ENCODE measurements at places on chromosomes 7 and 10.

GRCh38 chr10:14772399-14772798 is 2.3 kb downstream of the FAM107B start:
- DNase-seq, result no peak

DNA sequence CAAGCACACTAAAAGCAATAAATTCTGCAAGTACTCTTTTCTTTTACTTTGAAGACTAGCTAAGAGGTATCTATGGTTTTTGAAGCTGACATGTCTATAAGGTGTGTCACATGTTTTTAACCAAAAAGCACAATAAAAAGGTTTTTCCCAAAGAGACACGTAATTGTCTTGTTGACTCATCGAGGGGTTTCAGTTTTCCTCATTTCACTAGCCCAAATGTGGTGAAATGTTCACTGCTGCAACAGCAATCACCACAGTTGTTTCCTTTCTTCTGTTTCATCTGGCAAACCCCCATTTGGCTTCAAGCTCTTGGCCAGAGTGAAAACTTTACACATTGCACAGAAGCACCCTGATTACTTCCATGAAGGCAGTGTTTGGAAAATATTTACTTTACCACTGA is 3.8 kb upstream of the HOXA4 start:
- peak; percentile 91 for DNase-seq

DNA sequence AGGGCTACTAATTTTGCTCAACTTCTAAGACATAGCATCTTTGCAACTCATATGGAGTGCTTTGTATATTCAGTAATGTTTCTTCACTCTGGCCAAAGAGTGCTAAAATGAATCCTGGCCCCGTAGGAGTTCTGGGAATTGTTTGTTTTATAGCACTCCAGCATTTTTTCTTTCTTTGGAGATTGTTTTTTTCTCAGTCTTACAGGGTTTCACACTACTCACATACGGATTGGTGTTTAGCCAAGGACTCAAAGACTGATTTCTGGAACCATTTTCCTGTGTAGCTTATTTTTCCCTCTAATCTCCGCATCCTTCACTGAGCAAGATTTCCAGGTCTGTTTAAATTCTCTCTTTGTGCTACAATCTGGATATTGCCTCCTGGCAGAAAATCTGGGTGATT is 6.4 kb downstream of the TAS2R41 start:
- DNase-seq, result no peak

- no peak for DNase-seq
Measured at GRCh38 chr7:7228472-7228871, 46.1 kb downstream of the C1GALT1 start.

DNA sequence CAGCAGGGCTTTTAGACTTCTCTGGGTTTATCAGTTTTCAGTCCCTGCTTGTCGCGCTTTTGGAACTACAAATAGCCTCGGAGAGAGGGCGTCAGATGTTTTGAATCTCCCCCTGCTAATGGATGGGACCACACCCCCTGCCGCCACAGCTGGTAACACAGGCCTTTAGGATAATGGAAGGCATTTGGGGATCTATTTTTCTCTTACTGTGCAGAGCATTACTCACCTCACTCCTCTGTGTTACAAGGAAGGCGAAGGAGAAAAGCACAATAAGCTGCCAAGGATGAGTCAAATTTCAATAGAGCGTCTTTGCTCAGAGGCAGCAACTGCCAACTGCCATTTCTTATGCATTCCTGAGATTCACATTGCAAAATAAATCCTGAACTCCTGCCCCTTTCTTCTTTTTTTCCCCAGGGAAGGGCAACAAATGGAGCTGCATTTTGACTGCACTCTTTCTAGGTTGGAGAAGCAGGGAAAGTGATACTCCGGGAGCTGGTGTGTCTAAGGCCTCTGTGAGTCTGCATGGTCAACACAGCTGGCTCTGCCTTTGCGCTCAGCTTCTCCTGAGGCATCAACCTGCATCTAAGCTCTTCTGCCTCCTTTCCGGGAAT is 31.5 kb upstream of the SMNDC1 start:
- DNase-seq, result no peak

- DNase-seq, result peak; percentile 81
Measured at GRCh38 chr10:128069351-128070051, 56.7 kb downstream of the MKI67 start.

- DNase-seq, result no peak
Measured at GRCh38 chr7:18936265-18936664, 181.2 kb downstream of the TWIST1 start.

DNA sequence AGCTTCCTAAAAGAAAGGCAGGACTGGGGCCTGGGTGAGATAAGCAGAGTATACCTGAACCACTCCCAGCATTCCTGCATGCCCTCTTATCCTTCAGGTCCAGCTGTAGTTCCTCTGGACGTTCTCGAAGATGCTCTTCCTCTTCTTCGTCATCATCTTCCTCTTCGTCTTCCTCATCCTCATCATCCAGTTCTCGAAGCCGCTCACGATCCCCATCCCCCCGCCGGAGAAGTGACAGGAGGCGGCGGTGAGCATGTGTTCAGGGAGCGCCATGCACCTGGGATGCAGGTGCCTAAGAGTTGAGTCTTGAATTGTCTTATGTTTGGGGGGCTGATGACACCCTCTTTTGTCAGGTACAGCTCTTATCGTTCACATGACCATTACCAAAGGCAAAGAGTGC is 3.9 kb upstream of the NOLC1 start:
- DNase-seq, result no peak

DNA sequence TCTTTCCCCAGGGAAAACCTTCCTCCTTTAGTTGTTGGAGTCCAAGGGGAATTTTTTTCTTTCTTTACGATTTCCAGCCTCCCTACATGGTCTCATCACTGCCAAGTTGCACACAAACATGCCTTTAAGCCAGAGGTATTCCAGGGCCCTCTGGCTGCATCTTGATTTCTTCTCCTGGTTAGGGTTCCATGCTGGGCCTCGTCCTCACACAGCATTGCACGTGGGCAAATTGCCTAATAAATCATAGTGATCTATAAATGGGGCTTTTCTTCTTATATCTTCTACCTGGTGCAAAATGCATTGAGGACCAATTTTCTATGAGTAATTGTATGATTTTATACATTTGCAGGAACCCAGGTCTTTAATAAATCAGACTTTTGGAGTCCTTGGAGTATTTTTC is 284.2 kb downstream of the C7orf25 start:
- no peak for DNase-seq

- DNase-seq, result peak; percentile 48
Measured at GRCh38 chr10:61465901-61466632, 12.9 kb upstream of the TMEM26 start.

- no peak for DNase-seq
Measured at GRCh38 chr7:135349746-135350145, 116.1 kb downstream of the STRA8 start.

GRCh38 chr10:7193369-7193768 is 217.5 kb downstream of the SFMBT2 start:
- DNase-seq, result no peak

DNA sequence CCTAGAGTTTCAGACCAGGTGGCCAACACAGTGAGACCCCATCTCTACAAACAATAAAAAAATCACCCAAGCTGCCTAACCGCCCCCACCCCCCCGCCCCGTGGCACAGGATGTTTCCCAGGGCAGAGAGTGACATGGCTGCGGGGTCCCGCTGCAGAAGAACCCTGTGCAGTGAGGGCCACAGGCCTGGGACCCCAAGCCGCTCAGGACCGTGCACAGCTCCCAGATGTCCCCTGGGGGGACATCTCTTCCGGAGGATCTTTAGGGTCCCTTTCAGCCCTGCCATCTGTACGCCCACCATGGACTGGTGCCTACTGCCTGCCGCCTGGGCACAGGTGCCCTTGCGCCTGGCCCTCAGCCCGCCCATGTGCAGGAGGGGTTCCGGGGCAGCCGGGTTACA is 373.6 kb downstream of the DNAJB6 start:
- no peak for DNase-seq

- no peak for DNase-seq
Measured at GRCh38 chr10:79415736-79416577, 29.5 kb downstream of the ZCCHC24 start.

- no peak for DNase-seq
Measured at GRCh38 chr10:57624066-57624465, 643.6 kb downstream of the IPMK start.

- DNase-seq, result no peak
Measured at GRCh38 chr10:88915781-88916180, 35.7 kb downstream of the STAMBPL1 start.

DNA sequence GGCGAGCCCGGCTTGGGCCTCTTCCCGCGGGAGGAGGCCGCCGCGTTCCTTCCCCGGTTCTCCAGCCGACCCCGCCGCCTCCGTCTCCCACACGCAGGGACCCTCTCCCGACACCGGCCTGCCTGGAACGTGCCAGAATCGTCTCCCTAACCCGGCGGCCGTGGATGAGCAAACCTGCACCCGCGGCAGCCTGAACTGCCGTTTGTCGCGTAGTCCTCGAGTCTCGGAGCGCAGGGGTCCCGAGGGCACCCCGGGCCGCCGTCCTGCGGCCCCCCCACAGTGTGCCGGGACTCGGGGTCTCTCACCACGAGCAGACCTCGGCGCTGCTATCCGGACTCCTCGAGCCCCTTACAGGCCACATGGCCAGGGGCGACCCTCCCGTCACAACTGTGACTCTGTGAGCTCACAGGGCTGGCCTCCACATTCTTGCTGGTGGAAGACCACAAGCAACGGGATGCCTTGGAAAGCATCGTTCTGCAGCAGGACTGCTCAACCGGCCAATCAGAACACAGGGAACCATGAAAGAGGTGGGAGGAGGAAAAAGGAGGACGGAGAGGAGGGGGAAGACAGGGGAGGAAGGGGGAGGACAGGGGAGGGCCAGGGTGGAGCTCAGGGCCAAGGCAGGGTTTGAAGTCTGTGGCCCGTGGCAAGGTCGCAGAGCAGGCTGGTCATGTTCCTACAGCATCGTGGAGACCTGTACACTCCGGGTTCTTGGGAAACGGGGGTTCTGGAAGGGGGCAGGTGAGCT is 276.9 kb downstream of the DNAJB6 start:
- no peak for DNase-seq

DNA sequence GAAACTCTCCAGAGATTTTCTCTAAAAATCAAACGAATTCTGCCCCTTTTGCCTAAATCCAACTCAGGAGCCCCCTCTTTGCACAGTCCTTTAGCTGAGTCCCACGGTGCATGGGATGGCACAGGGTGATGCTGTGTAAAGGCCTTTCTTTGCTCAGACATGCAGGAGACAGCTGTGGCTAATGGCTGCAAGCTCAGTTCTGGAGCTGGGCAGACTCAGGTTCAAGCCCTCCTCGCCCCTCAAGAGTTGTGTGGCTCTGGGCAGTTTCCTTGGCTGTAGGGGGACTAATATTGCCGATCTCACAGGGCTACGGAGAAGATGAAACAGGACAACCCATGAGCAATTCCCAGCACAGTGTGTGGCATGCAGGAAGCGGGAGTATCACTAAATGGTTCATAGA is 42.6 kb downstream of the CLEC2L start:
- DNase-seq, result no peak

DNA sequence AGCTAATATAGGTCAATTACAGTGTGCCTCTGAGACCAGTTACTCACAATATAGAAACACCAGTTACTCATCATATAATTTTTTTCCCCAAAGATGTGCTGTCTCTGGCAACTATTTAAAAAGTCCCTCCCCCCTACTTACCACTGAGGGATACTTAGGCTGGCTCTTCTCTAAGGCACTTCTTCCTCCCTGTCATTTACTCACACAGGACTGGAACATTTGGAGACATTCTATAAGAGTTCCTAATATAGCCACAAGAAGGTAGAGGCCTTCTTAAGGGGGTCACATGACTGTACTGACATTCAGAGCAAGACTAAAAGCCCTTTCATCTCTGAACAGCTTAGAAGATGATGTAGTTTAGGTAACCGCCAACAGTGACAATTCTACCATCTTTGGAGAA is 44.4 kb upstream of the SLIT1 start:
- peak; percentile 56 for DNase-seq

DNA sequence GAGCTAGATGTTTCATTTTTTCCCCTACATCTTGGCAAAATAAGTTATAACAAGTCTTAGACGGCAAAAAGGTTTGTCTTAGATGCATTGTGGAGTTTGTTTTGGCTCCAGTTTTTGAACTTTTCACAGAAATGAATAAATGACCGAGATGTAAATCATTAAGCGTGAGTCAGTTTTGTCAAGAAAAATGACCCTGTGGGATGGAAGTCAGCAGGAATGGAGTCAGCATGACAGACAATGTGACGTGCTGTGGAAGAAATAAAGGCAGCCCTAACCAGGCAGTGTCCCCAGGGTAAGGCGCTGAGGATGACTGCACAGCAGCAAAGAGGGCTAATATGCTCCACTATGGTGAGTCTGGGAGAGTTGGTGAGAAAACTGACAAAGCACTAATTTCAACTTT is 163.2 kb downstream of the NOC3L start:
- DNase-seq, result no peak

DNA sequence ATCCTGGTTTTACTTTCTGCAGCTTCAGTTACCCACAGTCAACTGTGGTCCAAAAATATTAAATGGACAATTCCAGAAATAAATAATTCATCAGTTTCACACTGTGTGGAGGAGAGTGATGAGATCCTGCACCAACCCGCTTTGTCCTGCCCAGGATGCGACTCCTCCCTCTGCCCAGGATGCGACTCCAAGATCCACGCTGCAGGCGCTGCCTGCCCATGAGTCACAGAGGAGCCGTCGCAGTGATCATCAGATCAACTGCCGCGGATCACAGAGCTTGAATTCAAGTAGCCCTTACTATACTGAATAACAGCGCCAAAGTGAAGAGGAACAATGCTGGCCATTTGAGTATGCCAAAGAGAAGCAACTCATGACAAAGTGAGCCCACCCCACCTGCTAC is 61.5 kb downstream of the GRB10 start:
- no peak for DNase-seq

DNA sequence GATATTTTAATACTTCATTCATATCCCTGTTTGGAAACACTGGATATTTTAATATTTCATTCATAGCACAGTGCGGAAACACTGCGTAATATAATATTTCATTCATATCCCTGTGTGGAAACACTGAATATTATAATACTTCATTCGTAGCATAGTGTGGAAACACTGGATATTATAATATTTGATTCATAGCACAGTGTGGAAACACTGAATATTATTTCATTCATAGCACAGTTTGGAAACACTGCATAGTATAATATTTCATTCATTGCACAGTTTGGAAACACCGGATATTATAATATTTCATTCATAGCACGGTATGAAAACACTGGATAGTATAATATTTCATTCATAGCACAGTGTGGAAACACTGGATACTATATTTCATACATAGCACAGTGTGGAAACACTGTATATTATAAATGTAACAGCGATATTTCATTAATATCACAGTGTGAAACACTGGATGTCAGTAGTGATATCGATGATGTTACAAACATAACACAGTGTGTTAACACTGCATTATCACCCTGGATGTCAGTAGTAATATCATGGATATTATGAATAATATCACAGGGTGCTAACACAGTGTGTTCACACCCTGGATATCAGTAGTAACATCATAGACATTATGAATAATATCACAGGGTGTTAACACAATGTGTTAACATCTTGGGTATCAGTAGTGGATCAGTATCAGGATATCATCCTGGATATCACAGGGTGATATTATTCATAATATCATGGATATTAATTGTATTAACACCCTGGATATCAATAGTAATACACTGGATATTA is 2.9 kb upstream of the TMEM225B start:
- no peak for DNase-seq

- DNase-seq, result no peak
Measured at GRCh38 chr7:46253520-46253919, 332.4 kb upstream of the IGFBP3 start.
